ENCODE measurements at places on chromosomes 13 and 19.

GRCh38 chr13:60893801-60894200, 496.8 kb downstream of the TDRD3 start:
- no peak for DNase-seq

DNA sequence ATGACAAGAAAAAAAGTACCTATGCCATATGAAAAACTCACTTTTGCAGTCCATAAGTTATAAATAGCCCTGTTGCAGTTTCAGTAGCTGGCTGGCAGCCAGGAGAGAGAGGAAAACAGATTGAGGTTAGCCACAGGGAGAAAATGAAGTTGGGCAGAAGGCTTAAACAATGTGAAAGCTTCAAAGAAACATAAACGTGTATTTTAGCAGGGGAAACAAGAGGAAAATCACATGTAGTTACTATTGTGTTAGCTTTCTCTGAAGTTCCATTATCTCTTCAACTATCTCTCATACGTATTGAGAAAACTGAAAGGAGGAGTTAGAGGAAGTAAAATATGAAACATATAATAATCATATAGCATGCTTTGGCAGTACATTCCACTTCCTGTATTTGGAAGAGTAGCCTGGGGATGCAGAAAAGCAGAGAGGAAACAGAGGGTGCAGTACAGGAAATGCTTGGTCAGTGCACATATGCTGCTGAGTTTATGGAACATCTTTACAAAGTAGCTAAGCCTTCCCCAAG, 1551.1 kb downstream of the EFNB2 start:
- DNase-seq, result no peak

DNA sequence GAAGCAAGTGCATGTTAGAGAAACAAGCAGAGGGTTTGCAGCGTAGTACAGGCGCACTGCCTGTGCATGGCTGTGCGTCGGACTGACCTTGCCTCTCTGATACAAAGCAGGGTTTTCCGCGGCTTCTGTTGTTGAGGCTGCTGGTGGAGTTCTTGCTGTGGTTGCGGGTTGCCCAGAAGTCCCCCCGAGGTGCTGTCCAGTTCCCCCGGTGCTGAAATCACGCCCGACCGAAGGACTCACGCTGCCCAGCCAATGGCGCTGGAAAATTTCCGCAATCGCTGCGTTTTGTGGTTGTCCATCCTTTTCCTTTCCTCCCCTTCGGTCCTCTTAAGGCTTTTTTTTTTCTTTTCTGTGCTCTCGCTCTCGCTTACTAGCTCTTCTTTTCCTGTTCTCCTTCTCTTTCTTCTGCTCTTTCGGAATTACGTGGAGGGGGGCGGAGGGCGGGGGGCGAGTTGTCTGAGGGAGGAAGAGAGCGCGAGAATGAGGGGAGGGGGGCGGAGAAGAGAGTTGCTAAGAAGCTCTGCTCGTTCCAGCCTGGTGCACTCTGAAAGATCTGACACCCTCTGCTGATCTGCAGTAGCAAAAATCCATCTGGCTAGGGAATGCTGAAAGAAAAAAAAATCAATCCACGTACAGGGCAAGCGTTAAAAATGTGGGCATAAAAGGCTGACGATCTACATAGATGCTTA, at the start of gene SLITRK1:
SLITRK1 (minus strand) TSS at position 558 of the 689 bp plus-strand sequence. CDS start 967 bp downstream, outside the sequence.
- no peak for DNase-seq

DNA sequence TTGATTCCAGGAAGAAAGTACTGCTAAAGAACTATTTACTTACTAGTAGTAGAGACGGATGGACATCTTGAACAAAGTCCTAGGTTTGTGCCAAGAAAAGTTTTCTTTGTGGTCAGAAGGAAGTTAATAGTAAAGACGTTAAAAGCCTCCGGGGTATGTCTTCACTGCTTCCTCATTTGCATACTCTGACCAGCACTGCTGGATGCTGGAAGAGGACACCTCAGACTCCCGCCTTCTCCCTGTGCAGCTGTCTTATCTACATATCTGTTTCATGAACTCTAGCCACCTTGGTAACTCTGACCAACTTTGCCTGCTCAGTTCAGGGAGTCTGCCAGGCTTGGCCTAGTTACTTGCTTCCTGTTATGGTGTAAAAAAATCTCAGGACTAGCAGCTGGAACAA, 1109.1 kb upstream of the MIR17HG start:
- no peak for DNase-seq

- no peak for DNase-seq
These were observed 22.9 kb downstream of the ZNF114 start for GRCh38 chr19:48292798-48293197.

- DNase-seq, result no peak
These were observed 65.9 kb upstream of the MCF2L start for GRCh38 chr13:112903071-112903577.

DNA sequence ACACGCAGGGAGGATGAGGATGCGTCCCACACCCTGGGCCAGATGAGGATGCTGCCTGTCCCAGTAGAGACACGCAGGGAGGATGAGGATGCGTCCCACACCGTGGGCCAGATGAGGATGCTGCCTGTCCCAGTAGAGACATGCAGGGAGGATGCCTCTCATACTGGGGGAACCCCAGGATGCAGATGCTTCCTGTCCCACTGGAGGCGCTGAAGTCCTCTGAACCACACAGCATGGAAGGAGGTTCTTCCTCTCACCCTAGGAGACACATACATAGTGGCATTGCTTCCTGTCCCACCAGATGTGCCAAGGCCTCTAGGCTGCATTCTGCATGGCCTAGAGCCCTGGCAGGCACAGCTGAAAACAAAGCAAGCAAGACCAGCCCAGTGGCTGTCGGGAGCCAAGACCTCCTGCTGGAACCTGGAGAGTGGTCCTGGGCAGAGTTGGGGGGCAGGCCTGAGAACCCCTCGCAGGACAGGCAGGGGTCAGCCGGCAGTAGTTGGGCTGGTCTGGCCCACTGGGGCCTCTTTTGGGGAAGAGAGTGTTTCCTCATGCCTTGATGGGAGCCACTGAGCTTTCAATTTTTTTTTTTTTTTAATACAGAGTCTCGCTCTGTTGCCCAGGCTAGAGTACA, 4.3 kb downstream of the HPN start:
- no peak for DNase-seq

GRCh38 chr19:15178629-15179308, 22.0 kb downstream of the NOTCH3 start:
- no peak for DNase-seq

DNA sequence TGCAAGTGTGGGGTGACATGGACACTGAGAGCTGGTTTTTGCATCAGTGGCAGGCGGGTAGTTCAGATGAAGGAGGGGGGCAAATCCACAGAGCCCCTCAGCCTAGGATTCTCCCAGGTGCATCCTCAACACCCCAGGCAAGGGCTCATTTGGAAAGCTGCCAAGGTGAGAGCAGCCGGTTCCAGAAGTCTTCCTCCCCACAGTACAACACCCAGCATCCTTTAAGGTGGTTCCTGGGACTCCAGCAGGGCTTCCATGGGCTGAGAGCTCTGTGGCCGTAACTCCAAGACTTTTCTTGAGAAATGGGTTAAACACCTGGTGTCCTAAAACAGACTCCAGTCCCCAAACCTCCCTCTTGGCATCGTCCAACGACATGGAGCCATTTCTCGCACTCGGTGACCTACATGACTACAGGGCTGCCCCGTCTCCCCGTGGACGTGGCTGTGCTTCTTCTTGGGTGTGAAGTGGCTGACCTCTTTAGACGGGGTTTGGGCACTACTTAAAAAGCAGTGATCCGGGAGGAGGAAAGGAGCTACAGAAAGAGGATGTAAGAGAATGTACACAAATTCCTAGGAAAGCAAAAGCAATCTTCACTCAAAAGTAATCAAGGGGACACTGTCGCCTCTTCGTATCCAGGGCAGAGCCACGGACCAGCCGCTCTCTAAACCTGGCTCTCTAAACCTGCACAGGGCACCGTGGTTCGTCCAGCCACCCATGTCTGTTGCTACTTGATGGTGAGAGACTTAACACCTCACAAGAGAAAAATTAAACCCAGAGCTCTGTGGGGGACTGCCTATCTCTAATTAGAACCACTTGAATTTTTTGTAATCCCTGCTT, 25.5 kb downstream of the RANBP3 start:
- no peak for DNase-seq

- DNase-seq, result no peak
These were observed 235.9 kb downstream of the NHLRC3 start for GRCh38 chr13:39273953-39274738.

DNA sequence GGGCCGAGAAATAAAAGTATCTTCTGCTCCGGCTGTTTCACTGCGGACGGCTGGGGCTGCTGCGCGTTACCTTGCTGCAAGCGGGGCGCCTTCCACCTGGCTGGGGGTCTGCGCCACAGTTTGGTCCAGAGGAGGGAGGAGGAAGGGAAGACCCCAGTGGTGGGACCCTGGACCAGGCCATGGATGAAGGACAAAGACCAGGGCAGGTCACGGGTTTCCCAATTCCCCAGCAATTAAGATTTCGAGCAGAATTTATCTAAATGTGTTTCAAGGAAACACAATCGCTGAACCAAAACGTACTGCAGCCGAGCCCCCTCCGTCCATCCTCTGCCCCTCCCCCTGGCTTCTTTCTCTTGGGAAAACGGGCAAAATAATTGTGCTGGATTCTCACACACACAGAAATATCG, 2.9 kb downstream of the SOX1 start:
- DNase-seq, result no peak

- DNase-seq, result no peak
These were observed 445.5 kb upstream of the SGCG start for GRCh38 chr13:22735011-22735995.

- no peak for DNase-seq
These were observed 800 bp downstream of the ELL start for GRCh38 chr19:18520848-18521691.

Data from esophagus squamous epithelium (tissue), 5 donors.